GF-D8 (cell line): ENCODE measurements at places on chromosomes 16 and 17.
A peak's percentile ranks its signal among the peaks of the same experiment; 100 is the strongest.

DNA sequence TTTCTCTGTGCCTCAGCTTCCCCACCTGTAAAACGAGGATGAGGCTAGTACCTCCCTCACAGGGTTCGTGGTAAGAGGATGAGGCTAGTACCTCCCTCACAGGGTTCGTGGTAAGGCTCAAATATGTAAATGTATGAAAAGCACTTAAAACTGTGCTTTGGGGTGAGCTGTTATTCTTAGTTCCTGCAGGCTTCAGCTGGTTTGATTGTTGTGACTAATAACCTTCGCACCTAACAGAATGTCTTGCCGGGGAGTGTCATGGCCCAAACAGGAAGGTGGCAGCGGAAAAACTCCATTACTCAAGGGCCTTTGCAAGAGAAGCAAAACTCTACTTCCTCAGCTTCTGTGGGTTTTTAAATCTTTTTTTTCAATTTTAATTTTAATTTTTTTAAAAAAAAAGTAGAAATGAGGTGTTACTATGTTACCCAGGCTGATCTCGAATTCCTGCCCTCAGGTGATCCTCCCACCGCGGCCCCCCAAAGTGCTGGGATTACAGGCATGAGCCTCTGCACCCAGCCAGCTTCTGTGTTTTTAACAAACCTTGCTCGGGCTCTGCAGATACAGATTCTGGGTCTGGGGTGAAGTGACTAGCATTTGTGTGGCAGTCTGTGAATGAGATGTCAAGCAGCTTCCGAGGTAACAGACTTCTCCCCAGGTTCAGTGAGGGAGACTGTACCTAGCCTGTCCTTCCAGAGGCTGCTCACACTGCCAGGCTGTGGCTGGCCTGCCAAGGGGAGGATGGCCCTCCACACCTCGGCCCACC lies 103.0 kb downstream of the RAB11FIP4 start:
- DNase-seq, result peak; percentile 51

- DNase-seq, result no peak
Observed at GRCh38 chr17:45274033-45274432, 12.1 kb upstream of the SPATA32 start.

- DNase-seq, result no peak
Observed at GRCh38 chr17:8459107-8459506, 23.4 kb downstream of the NDEL1 start.

GRCh38 chr17:1147664-1148063 lies 32.1 kb downstream of the ABR start:
- no peak for DNase-seq

DNA sequence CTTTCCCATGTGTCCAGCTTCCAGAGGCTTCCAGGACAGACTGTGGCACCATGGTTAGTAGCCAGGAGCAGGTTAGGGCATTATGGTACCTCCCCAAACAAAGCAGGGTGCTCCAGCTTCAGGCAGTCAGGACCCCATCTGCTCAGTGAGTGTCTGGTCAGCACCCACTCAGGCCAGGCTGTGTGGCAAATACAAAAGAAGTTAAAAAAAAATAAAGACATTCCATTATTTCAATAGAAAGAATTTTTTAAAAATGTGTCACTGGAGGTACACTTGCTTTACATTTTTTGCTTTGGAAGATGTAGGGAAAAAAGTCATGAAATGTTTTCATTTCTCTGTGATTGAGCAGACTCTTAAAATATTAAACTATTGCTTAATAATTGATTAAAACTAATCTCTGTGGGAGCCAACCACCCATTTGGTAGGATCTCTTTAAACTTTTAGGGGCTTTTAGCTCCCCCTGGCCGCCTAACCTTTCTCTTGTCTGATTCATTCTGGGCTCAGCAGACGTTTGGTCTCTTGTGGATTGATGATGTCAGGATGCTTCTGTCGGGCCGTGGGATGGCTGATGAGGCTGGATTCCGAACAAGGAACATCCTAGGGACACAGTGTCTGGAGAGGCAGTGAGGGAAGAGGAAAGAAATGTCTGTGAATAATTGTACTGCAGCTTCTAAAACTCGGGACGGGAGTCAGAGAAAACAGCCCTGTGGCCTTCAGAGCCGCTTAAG lies 28.4 kb upstream of the NPTX1 start:
- no peak for DNase-seq

DNA sequence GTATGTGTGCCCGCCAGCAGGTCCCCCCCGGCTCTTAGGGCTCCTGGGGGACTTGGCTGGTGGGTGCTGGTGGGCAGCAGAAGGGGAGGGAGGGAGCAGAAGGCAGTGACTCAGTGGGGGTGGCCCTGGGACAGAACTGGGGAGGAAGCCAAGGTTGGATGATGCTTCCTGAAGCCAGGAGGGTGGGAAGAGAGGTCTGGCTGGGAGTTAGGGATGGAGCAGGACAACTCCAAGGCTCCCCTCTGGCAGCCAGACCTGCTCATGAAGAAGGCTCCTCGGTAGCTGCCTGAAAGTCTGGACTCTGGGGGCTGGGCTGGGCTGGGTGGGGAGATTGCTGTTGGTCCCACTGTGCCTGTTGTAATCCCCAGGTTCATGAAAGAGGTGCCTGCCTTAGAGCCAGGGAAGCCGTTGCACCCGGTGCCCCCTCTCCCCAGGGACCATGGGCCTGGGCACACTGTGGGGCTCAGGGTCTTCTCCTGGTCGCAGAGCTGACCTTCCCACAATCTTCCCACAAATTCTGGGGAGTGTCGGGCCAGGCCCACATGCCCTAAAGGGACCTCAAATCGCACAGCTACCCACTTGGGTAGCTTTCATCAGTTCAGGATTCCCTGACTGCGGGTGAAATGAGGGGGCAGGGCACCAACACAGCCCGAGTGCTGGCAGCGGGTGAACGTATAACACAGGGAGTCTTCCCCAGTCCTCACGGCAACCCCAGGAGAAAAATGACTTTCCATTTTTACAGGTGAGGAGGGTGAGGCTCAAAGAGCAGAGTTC lies 1.1 kb upstream of the PLEKHG4 start:
- DNase-seq, result no peak

GRCh38 chr17:17987187-17987896 lies 14.7 kb downstream of the DRC3 start:
- no peak for DNase-seq

- DNase-seq, result no peak
Observed at GRCh38 chr17:78174346-78174869, 6.0 kb downstream of the SYNGR2 start.

DNA sequence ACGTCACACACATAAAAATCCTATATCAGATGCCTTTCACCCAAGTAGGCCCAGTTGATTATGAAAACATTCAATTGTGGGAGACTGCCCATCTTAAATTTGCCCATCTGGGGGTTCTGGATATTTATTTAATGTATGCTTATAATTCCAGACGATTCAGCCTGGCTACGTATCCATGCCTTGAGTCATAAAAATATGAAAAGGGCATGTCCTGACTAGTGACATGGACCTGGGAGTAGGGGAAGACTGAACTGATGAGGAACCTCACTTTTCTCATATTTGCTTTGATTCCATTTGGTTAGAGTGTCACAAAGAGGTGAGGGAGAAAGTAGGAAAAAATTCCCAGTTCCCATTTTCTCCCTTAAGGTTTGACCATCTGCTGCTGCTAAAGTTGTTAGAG lies 122.5 kb upstream of the GNAO1 start:
- no peak for DNase-seq

GRCh38 chr17:68777856-68778694 lies 176.9 kb upstream of the FAM20A start:
- no peak for DNase-seq

DNA sequence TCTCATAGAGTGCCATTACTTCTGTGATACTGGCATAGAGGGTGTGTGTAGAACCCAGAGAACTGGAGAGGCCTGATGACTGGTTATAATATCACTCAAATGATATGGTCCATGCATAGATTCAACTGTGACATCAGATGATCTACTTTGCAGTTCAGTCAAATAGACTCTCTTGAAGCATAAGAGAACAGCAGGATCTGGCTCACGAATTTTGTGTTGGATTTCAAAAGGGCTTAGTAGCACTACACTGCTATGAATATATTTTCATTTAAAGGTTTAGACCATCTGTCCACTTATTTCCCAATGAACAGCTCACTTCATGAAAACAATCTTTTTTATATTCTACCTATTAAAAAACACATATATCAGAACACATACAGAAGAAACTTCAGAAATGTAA lies 119.7 kb downstream of the KIF2B start:
- DNase-seq, result no peak

DNA sequence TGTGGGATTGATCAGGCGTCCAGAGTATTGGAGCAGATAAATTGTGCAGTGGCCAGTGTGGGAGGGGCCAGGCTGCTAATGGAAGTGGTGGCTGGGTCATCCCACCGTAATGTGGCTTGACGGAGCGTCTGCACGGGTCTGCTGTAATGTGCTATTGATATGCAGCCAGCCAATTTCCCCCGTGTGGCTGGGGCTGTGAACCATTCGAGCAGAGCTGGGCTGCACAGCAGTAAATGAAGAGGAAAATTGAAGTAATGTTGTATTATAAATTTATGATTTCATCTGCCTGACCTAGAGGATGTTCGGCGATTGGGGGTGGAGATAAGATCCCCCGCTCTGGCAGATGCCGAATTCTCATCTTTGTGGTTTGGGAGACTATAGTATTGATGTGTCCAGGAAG lies 121.5 kb downstream of the CCDC182 start:
- no peak for DNase-seq

- no peak for DNase-seq
Observed at GRCh38 chr16:23333034-23333579, 31.0 kb downstream of the SCNN1B start.

GRCh38 chr16:27322858-27323780 lies 9.3 kb downstream of the IL4R start:
- DNase-seq, result no peak

GRCh38 chr16:77985111-77985510 lies 37.2 kb upstream of the CLEC3A start:
- DNase-seq, result no peak

DNA sequence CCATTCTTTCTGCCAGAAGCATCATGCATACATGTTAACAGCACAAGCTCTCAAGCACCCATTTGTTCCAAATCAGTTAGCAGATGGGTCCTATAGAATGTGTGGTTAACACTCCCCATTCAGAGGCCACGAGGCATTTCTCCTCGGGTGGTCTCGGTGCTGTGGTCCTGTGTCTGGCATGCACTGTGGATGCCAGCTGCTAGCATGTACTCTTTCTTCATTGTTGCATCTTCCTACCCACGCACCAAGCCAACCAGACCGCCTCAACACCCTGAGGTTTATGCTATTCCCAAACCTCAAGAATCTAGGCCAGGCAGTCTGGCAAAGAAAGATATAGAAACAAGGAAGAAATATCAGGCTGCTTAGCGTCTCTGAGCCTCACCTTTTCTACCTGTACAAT lies 27.8 kb upstream of the MRTFB start:
- DNase-seq, result no peak

- DNase-seq, result no peak
Observed at GRCh38 chr17:74185571-74186185, 17.8 kb upstream of the RPL38 start.

DNA sequence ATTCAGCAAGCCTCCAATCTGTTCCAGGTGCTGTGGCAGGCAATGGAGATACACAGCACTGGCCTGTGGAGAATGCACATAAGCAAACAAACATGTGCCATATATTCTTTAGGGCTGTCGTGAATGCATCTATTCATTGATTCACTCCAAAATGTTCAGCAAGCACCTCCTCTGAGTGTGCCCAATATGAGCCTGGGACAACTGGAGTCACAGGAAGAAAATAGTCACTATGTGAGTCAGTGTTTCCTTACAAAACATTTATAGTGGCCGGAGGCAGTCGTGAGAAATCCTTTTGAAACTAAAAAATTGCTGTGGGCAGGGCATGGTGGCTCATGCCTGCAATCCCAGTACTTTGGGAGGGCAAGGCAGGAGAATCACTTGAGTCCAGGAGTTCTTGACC lies 310.1 kb downstream of the CA10 start:
- DNase-seq, result no peak

DNA sequence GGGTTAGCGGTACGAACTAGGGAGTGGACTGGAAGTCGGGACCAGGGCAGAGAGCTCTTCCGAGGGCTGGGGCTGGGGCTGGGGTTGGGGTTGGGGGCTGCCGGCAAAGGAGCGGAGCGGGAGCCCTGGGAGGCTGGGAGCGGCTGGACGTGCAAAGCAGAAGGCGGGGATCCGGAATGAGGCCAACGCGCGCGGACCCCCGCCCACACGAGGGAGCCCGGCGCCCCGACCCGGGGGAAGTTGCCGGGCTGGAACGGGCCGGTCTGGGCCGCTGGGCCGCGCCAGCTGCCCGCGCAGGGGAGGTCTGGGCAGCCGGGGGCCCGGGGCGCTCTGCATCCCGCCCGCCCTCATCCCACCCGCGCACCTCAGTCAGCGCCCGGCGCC lies 323 bp downstream of the ST3GAL2 start:
- no peak for DNase-seq

DNA sequence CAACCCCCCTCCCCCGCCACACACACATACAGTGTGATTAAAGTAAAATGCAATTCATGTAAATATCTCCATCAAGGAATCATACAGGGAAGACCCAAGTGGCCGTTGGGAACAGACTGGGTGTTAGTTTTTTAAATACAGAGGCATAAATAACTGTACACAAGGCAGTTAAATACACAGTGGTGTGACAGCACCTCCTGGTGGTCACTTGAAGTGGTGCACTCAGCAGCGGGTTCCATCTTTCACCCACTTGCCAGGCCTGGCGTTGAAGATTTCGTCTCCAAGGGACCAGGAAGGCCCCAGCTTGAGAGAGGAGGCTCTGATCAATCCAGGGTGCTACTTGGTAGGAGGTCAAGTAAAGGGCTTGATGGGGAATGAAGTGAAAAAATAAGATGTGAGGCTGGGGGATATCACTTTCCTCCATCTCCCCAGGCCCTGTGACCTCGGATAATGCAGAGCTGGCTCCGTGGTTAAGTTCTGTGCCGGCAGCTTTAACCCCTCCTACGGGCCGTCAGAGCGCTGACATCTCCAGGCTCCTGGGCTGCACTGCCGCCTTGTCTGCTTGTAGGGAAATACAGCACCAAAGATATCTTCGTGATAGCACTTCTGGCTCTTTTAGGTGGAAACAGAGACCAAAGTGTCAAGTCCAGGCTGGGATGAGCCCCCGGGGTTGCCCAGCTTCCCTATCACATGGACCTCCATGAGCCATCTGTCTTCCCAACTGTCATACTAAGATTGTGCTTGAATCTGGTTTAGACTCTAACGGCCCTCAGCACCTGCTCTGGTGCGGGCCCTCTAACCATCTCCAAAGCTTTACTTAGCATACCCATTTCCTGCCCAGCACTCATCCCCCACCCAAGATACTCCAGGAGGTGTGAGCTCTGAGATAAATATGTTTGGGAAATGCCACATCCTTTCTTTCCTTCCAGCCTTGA lies 20.7 kb downstream of the LGALS9 start:
- DNase-seq, result no peak

DNA sequence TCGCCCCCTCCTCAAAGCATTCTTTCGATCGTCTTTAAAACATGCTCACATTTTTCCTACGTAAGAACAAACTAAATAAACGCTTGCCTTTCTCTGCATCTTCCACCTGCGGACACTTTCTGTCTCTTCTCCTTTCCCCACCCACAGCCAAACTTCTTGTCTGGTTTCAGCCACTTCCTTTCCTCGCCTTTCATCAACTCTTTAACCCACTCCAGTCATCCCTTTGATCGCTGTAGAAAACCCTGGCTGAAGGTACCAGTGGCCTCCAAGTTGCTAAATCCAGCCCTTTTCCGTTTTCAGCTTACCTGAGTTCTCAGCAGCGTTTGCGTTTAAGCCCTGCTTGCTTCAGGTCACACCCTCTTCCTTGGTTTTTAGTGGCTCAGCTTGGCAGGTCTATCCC lies 483 bp downstream of the RPA1 start:
- DNase-seq, result no peak
